ENCODE measurements at places on chromosomes 12 and 14. TPM values are rescaled to one million over a fixed set of nuclear protein-coding genes. Genes with fewer than 3 reads are reported as not detected.

Gene ABHD12B
- total RNA-seq: 2.5 TPM

Gene PLXNC1
- total RNA-seq: 4.2 TPM

GRCh38 chr14:92649934-92650545, 98.4 kb downstream of the LGMN start:
- DNase-seq: no peak

- no peak for DNase-seq
Observed at GRCh38 chr12:44875954-44876543, at the start of gene NELL2. Gene NELL2 (minus strand): TSS chr12:44876315. CDS start chr12:44875869, 446 bp downstream.

DNA sequence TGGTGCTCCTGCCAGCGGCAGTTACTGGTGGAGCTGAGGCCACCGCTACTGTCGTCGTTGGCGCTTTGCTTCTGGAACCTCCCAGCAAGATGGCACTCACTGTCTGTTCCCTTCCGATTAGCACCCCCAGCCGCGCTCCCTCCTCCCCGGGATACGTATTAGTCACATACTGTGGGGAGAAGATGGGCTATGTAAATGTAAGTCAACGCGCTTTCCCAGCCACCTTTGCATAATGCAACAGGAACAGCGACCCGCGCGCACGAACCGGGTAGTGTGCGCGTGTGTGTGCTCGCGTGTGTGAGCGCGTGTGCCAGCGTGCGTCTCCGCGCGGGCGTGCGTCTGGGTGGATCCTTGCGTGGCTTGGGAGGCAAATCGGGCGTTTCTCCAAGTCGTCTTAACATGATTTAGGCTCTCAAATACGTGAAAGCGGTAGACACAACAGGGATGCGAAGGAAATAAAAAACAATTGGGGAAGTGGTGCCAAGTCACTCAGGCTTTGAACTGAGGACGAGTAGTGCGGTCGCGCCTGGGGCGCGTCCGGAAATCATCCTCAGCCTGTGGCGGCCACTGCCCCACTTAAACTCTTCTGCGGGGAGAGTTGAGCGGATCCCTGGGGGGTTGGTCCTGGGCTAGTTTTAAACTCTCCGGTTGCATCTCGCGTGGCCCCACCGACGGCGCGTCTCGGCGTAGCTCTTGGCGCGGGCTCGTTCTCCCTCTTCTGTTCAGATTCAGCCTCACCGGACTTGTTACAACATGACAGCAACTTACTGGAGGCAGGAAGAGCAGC, 1.8 kb downstream of the FLRT2 start:
- no peak for DNase-seq

DNA sequence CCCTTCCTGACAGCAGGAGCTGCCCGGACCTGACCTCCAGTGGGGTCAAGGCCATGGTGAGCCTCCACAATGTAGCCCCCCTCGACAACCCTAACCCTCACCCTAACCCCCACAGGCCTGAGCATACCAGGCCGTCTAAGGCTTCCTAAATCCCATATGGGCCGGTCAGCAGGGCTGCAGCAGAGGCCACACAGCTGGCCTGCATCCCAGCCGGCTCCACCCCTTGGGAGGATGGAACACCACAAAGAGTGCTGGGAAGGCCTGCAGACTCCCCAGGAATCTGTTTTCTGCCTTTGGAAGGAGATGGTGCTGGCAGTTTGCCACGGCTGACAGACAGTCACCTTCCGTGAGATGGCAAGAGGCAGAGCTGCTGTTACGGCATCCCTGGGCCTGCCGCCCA, 2.8 kb downstream of the TMEM179 start:
- no peak for DNase-seq

Measured in omental fat pad (tissue), 4 donors.